ENCODE measurements at places on chromosomes 7 and 10. TPM values are rescaled to one million over a fixed set of nuclear protein-coding genes. Genes with fewer than 3 reads are reported as not detected.

EVX1 gene
- not detected for total RNA-seq

- no peak for DNase-seq
Observed at GRCh38 chr10:50648089-50648934, 24.6 kb upstream of the SGMS1 start.

PARG gene
- total RNA-seq, result 50.3 TPM

- DNase-seq, result no peak
Observed at GRCh38 chr10:73854310-73854709, 20.0 kb downstream of the CAMK2G start.

- DNase-seq, result no peak
Observed at GRCh38 chr10:71948496-71949067, 15.6 kb upstream of the CHST3 start.

OGDHL gene
- not detected for total RNA-seq

GRCh38 chr10:44834131-44834530 lies 77.0 kb upstream of the TMEM72 start:
- DNase-seq, result no peak

DNA sequence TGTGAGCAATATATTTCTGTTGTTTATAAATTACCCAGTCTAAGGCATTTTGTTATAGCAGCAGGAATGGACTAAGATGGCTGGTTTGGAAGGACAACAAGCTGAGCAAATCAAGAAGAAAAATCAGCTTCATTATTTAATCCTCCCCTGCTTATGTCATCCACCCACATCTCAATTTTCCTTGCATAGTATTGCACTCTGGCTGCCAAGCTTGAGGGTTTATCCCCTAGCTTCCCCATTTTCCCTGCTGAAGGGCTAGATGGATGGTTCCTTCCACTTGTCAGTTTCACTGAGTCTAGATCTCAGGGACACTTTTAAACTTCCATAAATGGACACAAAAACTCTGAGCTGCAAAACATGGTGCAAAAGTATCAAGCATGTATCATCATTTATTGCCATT lies 75.2 kb upstream of the LAMB4 start:
- no peak for DNase-seq

ATRNL1 gene
- 0.53 TPM for total RNA-seq

LIPN gene
- not detected for total RNA-seq

OR9A2 gene
- 0.26 TPM for total RNA-seq

GRCh38 chr10:118207470-118208007 lies 134.6 kb downstream of the FAM204A start:
- DNase-seq, result no peak
